Lower leg skin (tissue), 4 donors: ENCODE measurements at places on chromosomes 7 and 10. TPM values are rescaled to one million over a fixed set of nuclear protein-coding genes. Genes with fewer than 3 reads are reported as not detected.

Gene PPP1R17
- not detected for total RNA-seq

Gene MACC1
- total RNA-seq, result 15.9 TPM

DNA sequence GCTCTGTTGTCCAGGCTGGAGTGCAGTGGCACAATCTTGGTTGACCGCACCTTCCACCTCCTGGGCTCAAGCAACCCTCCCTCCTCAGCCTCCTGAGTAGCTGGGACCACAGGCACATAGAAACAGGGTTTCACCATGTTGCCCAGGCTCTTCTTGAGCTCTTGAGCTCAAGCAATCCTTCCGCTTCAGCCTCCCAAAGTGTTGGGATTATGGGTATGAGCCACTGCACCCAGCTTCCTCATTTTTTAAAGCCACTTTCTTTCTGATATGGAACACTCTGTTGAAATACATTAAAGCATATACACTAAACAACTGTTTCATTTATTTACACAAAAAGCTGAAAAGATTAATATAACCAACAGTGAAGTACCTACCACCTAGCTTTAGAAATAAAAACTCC, 117.2 kb downstream of the CLEC2L start:
- DNase-seq, result no peak

Gene KNDC1
- total RNA-seq, result 0.19 TPM

Gene HOXA7
- total RNA-seq, result 10.0 TPM

DNA sequence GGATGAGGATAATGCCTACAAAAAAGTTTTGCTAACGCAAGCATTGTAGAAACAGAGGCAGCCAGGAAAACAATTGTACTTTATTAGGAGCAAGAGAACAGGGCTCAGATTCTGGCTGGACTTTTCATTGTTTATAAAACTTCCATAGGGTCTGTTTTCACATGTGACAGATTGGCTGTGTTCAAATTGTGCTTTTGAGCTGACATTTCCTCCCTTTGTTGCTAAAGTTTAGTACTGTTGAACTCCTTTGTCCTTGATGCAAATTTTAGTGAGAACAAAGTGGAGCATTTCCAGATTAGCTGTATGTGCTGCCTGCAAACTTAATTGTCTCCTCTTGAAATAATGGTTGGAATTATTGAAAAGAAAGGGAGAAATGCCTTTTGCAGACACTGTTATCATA, 221.0 kb upstream of the FZD1 start:
- no peak for DNase-seq

DNA sequence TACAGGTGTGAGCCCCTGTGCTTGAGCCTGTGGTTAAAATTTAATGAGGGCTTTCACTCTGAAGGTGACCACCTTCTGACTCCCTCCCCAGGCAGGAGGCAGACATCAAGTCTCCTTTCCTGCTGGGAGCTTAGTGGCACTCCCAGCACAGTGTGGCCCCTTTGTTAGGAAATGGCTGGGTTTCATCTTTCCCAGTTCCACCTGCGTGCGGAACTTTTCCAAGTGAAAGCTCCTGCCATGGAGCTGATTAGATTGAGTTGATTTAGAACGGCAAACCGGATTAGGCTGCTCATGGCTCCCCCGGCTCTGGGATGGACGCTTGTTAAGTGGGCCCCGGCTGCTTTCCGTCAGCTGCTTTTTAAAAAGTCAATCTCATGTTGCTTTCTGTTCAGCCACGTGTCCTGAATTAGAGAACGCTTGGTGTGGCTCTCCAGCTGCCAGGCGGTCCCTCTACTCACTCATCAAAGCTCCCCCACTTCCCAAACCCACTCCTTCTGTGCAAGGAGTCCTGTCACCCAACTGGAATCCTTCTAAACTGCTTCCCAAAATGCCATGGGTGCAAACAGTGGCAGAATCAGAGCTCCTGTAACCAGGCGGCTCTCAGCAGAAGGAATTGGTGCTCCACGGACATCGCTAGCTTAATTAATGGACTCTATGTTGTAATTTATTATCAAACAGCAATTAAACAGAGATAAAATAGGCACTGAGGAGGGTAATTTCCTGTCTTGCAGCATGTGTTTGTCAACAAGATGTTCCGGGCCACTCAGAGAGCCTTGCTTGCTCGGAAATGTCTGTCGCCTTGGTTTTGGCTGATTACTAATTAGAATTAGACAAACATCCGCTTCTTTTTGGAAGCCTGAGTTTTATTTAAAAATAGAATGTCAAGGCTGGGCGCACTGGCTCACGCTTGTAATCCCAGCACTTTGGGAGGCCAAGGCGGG, 551.2 kb downstream of the GALNT17 start:
- no peak for DNase-seq
